CD4-positive, alpha-beta T cell treated with Interleukin-17A for 4 hours (primary cell): ENCODE measurements at places on chromosomes 4 and X.

DNA sequence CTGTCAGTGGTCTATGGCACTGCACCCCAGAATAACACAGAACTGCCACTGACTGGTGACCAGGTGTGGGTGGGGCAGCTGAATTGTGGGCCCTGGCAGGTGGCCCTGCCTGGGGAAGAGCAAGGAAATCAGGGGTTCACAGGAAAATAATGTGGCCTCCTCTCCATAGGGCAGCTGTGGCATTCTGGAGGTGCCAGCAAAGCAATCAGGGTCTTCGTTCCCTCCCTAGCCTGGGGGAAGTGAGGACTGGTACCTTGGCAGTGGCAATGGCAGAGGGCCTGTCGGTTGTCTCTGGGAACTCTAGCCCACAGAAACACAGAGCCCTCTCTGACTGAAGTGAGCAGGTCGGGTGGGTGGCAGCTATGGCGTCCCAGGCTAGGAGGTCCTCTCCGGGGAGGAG is 223.0 kb downstream of the GRIA2 start:
- DNase-seq: no peak

GRCh38 chrX:31074522-31074921 is 2.7 kb upstream of the FTHL17 start:
- DNase-seq: no peak

GRCh38 chr4:2804449-2804972 is 11.6 kb downstream of the SH3BP2 start:
- DNase-seq: no peak

DNA sequence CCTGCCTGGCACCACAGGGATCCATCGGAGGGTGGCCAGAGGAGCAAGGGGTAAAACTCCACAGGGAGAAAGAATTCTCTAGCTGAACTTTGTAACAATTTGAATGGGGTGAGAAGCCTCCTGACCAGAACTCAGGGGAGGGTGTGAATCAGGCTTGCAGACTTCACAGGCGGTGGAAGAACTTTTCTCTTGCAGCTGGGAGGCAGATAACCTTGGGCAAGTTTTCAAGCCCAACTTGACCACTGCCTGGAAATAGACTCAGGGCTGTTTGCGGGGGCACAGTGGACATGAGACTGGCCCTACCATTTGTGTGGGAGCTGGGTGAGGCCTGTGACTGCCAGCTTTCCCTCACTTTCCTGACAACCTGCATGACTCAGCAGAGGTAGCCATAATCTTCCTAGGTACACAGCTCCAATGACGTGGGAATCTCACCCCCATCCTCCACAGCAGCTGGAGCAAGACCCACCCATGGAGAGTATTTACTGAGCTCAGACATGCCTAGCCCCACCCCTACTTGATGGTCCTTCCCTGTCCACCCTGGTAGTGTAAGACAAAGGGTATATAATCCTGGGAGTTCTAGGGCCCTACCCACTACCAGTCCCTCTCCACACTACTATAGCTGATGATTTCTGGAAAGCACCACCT is 210.0 kb upstream of the AGTR2 start:
- DNase-seq: no peak

GRCh38 chr4:6889101-6889735 is 20.4 kb upstream of the TBC1D14 start:
- DNase-seq: no peak

- no peak for DNase-seq
These were observed 290.8 kb upstream of the GIMD1 start for GRCh38 chr4:106659371-106659770.
